Stimulated activated CD4-positive, alpha-beta T cell treated with anti-CD3 and anti-CD28 coated beads, Interleukin-15, amount 100 ng/mL, for 48 hours (primary cell): ENCODE measurements at places on chromosomes 1 and 21.

GRCh38 chr21:27371975-27372331 lies 405.1 kb upstream of the ADAMTS5 start:
- DNase-seq, result no peak

- DNase-seq, result no peak
These were observed 198.2 kb downstream of the GREM2 start for GRCh38 chr1:240413732-240414131.

- DNase-seq, result no peak
These were observed at the start of gene CHRM3 for GRCh38 chr1:239386453-239387303. Gene CHRM3 (plus strand): TSS chr1:239386568. CDS start chr1:239907452, 520,884 bp downstream.

DNA sequence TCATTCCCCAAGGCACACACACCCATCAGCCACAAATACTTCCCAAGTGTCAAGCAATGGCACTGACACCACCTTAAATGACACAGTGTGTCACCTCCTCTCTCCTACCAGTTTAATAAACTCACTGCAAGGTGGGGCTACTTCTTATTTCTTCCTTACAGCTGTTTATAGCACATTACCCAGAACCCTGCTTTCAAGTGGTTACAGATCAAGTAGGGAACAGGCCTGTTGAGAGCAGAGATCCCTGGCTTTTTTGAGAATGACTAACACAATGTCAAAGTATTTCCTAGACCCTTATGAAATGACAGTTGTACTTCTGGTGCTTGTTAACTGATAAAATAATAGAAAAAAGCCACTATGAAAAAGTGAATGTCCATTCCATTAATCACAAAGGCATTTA lies 19.8 kb downstream of the ZBTB17 start:
- no peak for DNase-seq

GRCh38 chr1:180269645-180270529 lies 39.8 kb downstream of the LHX4 start:
- no peak for DNase-seq

GRCh38 chr1:231683439-231684165 lies 57.0 kb downstream of the DISC1 start:
- no peak for DNase-seq

- DNase-seq, result no peak
These were observed 72.4 kb upstream of the GNG4 start for GRCh38 chr1:235721982-235722381.

DNA sequence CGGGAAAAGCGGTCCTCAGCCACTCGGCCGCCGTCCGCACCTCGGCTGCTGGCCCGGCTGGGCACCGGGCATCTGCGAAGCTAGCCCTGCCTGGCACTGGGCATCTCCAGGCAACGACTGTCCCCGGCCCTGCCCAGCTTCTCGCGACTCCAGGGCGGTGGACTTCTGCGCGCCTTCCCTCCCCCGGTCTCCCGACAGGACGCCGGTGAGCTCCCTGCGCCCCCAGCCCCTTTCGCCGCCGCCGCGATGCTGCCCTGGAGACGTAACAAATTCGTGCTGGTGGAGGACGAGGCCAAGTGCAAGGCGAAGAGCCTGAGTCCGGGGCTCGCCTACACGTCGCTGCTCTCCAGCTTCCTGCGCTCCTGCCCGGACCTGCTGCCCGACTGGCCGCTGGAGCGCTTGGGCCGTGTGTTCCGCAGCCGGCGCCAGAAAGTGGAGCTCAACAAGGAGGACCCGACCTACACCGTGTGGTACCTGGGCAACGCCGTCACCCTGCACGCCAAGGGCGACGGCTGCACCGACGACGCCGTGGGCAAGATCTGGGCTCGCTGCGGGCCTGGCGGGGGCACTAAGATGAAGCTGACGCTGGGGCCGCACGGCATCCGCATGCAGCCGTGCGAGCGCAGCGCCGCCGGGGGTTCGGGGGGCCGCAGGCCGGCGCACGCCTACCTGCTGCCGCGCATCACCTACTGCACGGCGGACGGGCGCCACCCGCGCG lies 514 bp downstream of the FAM43B start:
- DNase-seq, result no peak

GRCh38 chr1:211701733-211702132 lies 26.3 kb upstream of the NEK2 start:
- no peak for DNase-seq

- DNase-seq, result no peak
These were observed 6.7 kb downstream of the LRRC38 start for GRCh38 chr1:13507075-13507474.

- no peak for DNase-seq
These were observed 30.0 kb upstream of the AGPAT3 start for GRCh38 chr21:43835050-43835449.

GRCh38 chr1:157856538-157856937 lies 14.9 kb upstream of the CD5L start:
- DNase-seq, result no peak

DNA sequence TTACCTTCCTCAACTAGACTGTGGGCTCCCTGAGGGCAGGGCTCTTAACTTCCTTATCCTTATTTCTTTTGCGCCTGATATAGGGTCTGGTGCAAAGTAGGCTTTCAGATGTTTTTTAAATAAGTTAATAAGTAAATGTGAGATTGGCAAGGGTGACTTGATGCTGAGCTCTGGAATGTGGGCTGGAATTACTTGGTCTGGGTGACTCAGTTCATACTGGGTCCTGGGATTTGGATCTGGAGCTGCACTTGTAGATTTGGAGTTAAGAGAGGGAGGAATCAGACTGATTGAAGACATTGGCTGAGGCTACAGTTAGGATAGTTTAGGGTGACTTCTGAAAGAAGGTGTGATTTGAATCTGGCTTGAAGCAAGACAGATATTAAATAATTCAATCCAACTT lies 190.9 kb downstream of the GIPC2 start:
- DNase-seq, result no peak

DNA sequence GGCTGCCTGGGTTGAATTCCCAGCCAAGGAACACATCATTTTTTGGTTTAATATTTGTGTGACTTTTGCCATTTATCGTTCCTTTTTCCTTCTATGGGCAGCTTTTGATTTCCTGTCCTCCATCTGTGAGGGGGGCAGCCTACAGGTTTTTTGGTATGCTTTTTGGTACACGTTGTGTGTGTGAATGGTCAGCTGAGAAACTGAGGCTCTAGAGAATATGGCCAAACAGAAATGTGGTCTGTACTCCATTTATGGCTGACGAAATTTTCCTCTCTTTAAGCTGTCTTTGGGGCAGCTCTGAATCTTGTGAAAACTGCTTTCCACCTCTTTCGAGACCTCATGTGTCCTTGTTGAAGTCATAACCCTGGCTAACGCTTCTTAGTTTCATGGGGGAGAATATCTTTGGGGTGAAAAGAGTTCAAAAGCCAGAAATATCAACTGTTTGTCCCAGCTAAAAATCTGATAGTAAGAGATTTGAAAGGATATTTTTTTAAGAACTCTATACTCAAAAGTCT lies 26.6 kb downstream of the NRDC start:
- no peak for DNase-seq

GRCh38 chr1:81142099-81142826 lies 658.5 kb upstream of the ADGRL2 start:
- DNase-seq, result no peak

GRCh38 chr1:189350983-189351616 lies 1126.6 kb downstream of the BRINP3 start:
- DNase-seq, result no peak

- no peak for DNase-seq
These were observed 819 bp downstream of the PYHIN1 start for GRCh38 chr1:158932171-158932570.
